ENCODE measurements at places on chromosomes 3 and 15.

DNA sequence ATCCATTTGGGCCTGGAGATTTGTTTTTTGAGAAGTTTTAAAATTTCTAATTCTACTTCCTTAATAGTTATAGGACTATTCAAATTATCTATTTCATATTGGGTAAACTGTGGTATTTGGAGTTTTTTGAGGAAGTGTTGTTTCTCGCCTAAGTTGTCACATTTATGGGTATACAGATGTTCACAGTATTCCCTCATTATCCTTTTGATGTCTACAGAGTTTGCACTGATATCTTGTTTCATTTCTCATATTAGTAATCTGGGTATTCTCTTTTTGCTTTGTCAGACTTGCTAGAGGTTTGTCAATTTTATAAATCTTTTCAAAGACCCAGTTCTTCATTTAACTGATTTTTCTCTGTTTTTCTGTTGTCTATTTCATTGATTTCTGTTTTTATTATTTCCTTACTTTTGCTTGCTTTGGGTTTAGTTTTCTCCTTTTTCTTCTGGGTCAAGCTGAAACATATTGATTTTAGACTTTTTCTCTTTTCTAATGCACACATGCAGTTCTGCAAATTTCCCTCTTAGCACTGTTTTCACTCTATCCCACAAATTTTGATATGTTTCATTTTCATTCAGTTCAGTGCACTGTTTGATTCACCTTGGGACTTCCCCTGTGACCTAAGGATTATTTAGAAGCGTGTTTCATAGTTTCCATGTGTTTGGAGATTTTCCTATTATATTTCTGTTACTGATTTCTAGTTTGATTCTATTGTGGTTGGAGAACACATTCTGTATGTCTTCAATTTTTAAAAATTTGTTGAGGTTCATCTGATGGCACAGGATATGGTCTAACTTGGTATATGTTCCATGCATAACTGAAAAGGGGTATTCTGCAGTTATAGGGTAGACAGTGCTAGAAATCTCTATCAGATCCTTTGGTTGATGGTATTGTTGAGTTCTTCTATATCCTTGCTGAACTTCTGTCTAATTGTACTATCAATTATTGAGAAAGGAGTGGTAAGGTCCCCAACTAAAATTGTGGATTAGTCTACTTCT, 79.6 kb downstream of the SUMF1 start:
- DNase-seq, result no peak

- no peak for DNase-seq
Observed at GRCh38 chr3:162978136-162978535, 1481.5 kb downstream of the OTOL1 start.

GRCh38 chr15:34436956-34437442, 609 bp downstream of the GOLGA8A start:
- peak; percentile 67 for DNase-seq

- DNase-seq, result no peak
Observed at GRCh38 chr3:66705076-66705475, 204.3 kb upstream of the LRIG1 start.

DNA sequence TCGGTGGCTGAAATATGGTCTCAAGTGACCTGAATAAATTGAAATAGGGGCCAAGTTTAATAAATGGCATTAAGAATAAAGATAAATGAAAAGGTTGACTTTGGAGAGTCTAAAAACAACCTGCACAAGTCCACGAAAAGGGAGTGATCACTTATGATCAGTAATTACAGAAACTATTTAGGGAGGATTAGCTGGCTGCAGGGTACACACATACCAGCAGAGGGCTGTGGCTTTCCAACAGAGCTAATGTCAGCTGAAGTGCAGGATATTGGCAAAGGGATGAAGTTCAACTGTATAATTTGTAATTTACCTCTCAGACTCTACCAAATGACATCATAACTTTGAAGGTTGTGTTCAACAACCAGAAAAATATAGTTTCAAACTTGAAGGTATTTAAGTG, 86.8 kb downstream of the SYNPR start:
- DNase-seq, result no peak

- DNase-seq, result peak; percentile 50
Observed at GRCh38 chr3:136186344-136186743, 9.8 kb downstream of the MSL2 start.

DNA sequence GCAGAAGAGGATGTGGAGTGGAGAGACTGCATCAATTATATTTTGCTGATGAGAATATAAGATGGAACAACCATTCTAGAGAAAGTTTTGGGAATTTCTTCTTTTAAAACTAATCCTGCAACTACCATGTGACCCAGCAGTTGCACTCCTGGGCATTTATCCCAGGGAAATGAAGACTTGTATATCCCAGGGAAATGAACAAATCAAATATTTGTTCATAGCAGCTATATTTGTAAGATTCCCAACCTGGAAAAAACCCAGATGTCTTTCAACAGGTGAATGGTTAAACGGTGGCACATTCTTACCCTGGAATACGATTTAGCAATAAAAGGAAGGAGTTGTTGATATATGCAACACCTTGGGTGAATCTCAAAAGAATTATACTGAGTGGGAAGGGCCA, 385.3 kb upstream of the TPRG1 start:
- no peak for DNase-seq

DNA sequence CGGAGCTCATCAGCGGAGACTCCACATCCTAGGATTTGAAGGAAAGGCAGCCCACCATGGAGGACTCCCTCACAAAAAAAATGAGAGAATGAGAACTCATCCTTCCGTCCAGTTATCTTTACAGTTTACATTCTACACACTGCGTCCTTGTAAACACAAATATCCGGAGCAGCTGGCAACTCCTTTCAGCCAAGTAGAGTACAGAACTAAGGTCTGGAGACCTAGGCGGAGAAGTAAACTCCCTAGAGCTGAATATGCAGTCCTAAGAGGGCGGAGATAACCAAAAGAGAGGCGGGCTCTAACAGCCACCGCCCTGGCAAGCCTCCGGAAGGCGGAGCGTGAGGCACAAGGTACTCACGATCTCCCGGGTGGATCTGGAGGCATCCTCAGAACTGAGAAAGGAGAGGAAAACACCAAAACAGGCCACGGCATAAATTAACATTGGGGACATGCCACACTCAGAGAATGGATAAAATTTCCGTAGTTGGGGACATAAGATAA, 924 bp upstream of the SIN3A start:
- DNase-seq, result peak; percentile 83

Measured in CD4-positive, alpha-beta T cell treated with Interleukin-17A for 4 hours (primary cell).